ENCODE measurements at places on chromosomes 7 and 10.
A peak's percentile ranks its signal among the peaks of the same experiment; 100 is the strongest.

- no peak for DNase-seq
Observed at GRCh38 chr7:83153419-83153818, 9.3 kb downstream of the PCLO start.

- peak; percentile 4 for DNase-seq
Observed at GRCh38 chr7:43701500-43701854, 27.8 kb downstream of the COA1 start.

- DNase-seq, result peak; percentile 60
Observed at GRCh38 chr10:132939957-132940790, 2.2 kb downstream of the CFAP46 start.

DNA sequence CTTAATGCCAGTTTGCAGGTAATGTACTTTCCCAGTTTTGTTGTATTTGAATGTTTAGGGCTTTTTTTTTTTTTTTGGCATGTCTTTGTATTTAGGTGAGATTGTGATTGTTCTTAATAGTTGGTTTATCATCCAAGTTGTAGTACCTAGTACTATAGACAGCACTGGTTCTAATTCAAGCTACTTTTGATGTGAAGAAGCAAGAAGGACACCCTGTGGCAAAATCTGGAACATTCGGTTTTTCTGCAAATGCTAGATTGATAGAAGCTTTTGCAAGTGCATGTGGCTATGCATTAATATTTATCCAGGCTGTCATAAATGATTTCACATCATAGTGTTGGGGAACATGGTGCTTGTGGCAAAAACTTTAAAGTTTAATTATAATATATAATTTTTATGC, 248.9 kb downstream of the FOXP2 start:
- DNase-seq, result peak; percentile 57

DNA sequence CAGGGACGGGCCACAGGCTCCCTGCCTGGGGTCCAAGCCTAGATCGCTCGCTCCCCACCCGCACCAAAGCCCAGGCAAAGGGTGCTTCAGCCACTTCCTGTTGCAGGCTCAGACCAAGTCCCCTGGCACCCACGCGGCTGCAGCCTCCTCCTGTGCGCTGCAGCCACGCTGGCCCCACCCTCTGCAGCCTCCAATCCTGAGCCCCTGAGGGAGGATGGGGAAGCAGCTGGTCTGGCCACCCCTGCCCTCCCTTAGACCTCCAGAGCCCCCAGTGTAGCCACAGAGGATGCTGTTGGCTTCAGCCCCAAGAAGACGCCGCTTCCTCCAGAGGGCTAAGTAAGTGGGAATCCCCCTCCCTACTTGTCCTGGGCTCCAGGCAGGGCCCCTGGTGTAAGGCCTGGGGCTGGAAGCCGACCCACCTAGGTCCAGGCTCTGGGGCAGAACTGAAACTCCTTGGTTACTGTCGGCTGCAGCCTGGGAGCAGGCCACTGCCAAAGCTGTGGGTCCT, 9.4 kb downstream of the LIMK1 start:
- DNase-seq, result peak; percentile 26

- no peak for DNase-seq
Observed at GRCh38 chr7:75045881-75046280, 27.7 kb downstream of the RCC1L start.

GRCh38 chr7:80249184-80249583, 114.6 kb downstream of the GNAI1 start:
- no peak for DNase-seq

GRCh38 chr7:33845991-33846509, 59.3 kb upstream of the BMPER start:
- no peak for DNase-seq

DNA sequence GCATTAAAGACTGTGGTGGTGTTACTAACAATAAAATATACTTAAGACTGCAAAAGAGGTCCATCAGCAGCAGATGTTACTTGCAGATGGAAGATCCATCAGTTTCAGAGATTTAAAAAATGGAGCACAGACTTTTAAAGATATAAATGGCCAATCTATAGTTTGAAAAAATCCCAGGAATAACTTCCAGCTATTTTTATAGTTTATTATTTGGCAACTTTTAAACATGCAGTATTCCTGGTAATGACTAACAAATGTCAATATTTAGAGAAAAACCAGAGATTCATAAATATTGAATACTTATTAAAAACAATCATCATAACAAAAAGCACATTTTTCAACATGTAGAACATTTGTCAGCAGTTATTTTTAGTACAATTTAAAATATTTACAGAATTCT, 30.7 kb downstream of the RTKN2 start:
- no peak for DNase-seq

DNA sequence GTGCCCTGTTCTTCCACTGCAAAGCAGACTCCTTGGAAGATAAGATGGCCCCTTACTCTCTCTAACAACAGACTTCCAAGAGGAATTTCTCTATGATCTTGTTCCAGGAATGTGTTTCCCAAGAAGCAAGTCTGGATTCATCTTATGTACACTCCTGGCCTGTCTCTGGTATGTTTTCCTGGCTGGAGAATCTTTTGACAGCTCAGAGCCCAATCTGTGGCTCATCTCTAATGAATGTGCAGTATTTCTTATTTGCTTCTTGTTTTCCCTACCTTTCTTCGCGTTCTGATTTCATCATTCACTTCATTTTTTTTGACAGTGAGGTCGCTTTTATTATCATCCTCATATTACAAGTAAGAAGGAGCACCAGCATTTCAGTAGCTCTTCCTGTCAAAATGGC, 53.0 kb upstream of the PITRM1 start:
- peak; percentile 78 for DNase-seq

- no peak for DNase-seq
Observed at GRCh38 chr10:84336406-84337090, 8.2 kb downstream of the CCSER2 start.

DNA sequence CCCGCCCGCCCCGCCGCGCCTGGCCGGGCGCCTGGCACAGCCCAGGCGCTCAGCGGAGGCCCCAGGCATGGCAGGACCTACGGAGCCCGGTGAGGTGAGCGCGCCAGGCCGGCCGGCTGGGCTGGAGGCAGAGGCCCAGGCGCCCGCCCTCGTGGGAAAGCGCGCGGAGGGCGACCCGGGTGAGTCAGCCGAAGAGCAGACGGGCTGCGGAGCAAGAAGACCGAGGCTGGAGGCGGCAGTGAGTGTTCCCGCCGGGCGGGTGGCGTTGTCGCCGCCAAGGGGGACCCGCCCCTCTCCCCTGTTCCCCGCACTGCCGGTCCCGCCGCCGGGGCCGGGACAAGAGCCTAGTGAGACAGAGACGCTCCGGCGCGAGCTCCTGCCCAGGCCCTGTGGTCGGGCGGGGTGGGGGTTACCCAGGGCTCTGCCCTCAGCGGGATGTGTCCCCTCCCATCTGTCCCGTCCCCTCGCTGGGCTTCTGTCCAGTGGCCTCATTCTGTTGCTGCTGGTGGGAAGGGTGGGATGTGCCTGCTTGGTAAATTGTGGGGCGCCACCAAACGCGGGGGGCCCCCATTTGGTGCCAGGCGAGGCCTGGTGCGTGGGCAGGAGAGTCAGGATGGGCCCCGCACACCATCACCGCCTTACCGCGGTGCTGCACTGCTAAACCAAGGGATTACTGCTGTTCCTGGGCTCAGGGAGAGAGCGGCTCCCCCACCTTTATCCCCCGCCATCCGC, 17.0 kb upstream of the NODAL start:
- peak; percentile 73 for DNase-seq

- DNase-seq, result no peak
Observed at GRCh38 chr7:1121886-1122831, 34.2 kb downstream of the GPER1 start.

Measured in cardiac fibroblast (primary cell).